ENCODE measurements at places on chromosomes 2 and 18.

- DNase-seq: no peak
Measured at GRCh38 chr18:71485611-71486010, 1058.5 kb downstream of the CBLN2 start.

- DNase-seq: no peak
Measured at GRCh38 chr2:95208106-95208505, 785 bp downstream of the ZNF892 start.

- no peak for DNase-seq
Measured at GRCh38 chr2:207813221-207813916, 43.7 kb upstream of the FZD5 start.

DNA sequence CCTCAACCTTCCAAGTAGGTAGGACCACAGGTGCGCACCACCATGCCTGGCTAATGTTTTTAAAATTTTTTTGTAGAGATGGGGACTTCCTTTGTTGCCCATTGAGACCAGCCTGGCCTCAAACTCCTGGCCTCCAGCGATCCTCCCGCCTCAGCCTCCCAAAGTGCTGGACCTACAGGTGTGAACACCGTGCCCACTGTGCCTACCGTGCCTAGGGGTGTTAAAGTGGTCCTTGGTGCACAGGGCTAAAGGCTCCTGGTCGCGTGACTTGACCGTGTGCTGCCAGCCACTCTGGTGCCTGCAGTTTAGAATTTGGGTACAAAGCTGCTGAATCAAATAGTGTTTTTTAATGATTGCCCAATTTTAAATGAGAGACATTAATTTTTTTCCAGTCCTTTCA, 51.0 kb upstream of the KCNG2 start:
- no peak for DNase-seq

DNA sequence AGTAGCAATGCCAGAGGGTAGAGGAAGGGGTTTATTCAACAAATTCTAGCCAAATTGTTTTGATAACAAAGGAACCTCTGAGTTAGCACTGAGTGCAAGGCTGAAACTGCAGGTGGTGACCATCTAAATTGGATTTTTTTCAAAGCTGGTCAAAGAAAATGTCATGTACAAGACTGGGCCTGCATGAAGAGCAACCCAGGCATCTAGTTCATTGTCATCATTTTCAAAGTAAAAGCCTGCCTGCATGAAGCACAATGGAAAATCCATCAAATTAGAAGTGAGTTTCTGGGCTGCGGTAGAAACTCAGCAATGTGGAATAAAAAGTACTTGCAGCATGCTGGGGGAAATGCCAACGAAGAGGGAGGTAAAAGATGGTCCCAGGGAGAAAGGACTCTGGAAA, 80.8 kb upstream of the PPP1CB start:
- no peak for DNase-seq

DNA sequence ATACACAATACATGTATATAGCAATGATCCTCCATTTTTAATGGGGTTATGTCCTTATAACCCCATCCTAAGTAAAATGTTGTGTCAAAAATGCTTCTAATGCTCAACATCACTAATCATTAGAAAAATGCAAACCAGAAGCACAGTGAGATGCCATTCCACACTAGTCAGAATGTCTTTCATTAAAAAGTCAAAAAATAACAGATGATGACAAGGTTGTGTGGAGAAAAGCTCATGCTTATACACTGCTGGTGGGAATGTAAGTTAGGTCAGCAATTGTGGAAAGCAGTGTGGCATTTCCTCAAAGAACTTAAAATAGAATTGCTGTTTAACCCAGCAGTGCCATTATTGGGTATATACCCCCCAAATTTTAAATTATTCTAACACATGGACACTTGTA, 654.9 kb upstream of the CNTNAP5 start:
- DNase-seq: no peak

GRCh38 chr2:120465012-120465700, 119.2 kb downstream of the INHBB start:
- DNase-seq: no peak

DNA sequence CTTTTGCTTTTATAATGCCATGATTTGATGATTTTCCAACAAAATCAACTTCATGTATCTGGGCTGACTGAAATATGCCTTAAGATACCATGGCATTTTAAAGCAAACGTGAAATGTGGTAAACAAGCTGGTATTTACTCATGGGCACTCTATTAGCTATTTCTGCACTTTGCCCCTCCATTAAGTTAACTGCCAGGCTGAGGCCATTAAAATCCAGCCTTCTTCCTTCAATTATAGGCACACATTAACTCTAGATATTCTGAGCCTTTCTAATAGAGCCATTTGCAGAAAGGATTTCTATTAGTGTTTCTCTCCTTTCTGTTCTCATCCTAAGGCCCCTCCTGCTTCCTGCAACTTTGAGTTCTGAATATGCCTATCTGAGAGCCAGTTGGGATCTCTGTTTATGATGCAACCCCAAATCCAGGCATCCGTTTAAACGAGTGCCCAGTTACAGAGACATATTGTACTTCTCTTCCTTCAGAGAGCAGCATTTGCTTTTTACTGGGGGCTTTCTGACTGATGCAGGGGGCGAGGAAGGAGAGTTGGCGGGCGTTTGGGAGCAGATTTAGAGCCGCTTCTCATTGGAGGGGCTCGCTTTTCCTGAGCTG, 1.6 kb upstream of the KCNJ3 start:
- DNase-seq: no peak

- DNase-seq: peak; percentile 94
Measured at GRCh38 chr18:2846636-2847316, at the start of gene EMILIN2. TSS of gene EMILIN2 (plus strand) at chr18:2847006. CDS start at chr18:2847189, 183 bp downstream.

DNA sequence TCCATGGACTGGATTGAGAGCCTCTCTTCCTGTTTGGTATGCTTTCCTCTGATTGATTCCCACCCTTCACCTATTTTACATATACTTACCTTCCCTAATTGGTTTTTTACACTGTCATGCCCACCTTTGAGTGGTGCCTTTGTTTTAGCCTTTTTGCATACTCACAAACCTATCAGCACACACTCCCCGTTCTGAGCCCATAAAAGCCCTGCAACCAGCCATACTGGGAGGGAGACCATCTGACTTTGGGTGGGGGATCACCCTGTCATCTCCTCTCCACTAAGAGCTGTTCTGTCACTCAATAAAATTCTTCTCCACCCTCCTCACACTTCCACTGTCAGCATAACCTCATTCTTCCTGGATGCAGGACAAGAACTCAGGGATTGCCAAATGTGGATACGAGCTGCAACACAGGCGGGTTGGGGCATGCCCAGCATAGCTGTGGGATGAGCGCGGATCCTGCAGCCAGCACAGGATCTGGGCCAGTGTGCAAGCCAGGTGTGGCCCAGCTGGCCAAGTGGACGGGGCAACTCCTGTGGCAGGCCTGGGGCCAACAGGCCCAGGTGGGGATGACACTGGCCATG, 9.4 kb upstream of the MOB1A start:
- DNase-seq: no peak

DNA sequence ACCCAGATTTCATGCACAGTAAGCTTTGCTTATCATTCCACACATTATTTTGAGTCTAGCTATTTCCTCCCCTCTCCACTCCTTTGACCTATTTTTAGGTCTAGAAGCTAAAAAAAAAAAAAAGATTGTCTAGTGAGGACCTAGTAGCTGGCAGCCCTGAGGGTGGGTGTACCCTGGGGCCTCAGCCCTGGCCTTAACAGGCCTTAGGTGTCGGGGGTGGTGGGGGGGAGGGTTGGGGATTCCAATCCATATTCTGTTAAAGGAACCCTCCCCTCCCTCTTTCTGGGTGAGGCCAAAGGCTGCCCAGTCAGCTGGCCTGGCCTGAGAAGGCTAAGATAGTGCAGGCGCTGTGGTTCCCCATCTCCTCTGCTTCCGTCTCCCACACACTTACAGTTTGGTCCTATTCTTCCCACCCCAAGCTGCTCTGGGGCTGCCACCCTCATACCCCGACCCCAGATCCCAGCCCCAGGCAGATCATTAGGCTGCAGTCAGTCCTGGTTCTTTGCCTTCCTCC, 65.5 kb upstream of the HK2 start:
- peak; percentile 45 for DNase-seq

GRCh38 chr2:42984081-42984480, 191.7 kb upstream of the HAAO start:
- DNase-seq: no peak

DNA sequence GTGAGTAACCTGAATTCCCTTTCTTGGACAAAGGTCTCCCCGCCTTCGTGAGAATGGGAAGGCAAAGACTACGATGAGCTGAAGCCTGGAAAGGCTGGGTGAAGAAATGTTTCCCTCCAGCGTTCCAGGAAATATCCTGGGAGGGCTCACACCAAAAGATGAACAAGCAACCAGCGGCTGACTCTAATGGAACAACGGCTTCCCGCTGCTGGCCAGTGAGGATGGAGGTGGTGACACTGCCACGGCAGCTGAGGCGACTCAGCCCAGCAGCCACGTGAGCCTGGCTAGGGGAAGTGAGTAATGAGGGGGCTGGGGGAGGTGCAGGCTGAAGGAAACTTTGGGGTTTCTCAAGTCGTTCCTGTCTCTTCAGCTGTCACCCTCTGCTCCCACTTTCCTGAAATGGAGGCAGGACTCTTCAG, 105.0 kb upstream of the SMAD7 start:
- DNase-seq: peak; percentile 98

DNA sequence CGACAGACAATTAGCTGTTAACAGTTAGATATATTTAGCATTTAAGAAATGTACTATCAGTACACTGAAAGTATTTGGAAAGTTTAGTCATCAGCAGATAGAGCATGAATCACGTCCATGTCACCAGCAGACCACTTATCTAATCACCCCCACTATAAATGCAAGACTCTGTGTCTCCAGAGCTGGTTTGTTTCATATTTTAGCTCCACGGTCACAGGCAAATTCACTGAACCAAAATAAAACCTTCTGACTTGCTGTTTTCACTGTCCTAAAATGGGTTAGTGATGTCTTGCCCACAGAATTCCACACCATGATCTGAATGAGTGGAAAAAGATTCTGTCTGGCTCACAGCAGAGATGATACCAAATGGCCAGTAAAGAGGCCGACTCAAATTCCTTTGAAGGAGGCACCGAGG, 64.9 kb downstream of the CDH2 start:
- no peak for DNase-seq

DNA sequence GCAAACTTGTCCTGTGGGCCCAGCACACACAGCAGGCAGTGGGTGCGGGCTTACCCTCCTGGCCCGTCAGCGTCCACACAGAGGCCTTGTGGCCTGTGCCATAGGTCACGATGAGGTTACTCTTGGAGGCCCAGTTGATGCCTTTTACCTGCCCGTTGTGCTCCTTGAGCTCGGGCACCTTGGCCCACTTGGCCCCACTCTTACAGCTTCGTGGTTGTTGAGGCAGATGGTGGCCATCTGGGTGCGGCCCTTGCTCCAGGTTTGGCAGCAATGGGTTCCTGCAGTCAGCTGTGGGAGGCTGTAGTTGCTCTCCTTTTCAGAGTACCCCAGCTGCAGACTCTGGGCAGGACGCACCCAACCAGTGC, 45.5 kb upstream of the PTH2R start:
- DNase-seq: no peak

DNA sequence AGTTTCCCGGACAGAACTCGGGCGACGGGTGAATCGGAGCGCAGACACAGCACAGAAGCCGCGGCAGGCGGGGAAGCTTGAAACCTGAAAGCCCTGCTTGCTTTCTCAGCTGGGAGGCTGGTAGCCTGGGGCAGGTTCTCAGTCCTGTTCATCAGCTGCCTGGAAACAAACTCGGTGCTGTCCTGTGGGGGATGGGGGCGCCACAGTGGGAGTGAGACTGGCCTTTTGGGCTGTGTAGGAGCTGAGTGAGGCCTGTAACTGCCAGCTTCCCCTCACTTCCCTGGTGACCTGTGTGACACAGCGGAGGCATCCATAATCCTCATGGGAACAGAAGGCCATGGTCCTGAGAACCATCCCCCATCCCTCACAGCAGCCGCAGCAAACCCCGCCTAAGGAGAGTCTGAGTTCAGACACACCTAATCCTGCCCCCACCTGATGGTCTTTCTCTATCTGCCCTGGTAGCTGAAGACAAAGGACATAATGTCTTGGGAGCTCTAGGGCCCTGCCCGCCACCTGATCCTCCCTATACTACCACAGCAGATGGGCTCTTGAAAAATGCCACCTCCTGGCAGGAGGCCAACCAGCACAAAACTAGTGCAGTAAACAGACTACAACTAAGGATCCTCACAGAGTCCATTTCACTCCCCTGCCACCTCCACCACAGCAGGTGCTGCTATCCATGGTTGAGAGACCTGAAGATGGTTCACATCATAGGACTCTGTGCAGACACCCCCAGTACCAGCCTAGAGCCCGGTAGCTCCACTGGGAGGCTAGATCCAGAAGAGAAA, 52.7 kb upstream of the LDLRAD4 start:
- DNase-seq: no peak

GRCh38 chr2:112095681-112096080, 40.6 kb downstream of the TMEM87B start:
- DNase-seq: no peak

- DNase-seq: no peak
Measured at GRCh38 chr2:111972955-111973565, 74.7 kb downstream of the MERTK start.

DNA sequence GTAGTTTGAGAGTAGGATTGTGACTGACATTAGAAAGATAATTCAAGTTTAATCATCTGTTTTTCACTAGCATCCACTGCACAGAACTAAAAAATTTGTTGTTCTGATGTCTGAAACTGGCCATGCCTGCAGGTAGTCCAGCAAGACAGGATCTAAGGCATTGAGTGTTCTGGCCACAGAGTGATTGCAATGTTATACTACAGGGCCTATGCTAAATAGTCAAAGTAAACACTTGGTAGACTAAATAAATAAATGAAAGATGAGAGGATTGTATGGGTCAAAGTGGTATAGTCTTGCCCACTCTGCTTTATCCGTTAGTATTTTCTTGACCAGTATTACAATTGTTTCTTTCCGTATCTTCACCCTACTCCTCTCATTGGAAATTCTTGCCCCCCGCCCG, 27.6 kb upstream of the FANCL start:
- DNase-seq: no peak

DNA sequence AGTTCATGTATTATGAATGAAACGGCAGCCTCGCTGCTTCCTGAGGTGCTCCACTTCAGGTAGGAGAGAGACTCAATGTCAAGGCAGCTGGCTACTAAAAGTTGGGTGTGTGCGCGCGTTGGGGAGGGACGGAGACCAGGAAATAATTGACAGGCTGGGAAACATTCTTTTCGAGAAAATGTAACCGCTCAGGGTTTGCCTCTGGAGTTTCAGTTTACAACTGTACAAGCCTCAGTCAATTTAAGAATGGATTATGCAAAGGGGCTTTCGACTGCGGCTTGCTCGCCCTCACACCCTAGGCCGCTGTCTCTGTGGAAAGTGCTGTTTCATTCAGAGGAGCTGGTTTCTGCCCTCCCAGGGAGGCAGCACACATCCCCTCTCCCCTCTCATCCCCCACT, 4.4 kb upstream of the SPRED2 start:
- peak; percentile 26 for DNase-seq

GRCh38 chr18:70390371-70391090, 101.7 kb downstream of the SOCS6 start:
- no peak for DNase-seq

GRCh38 chr2:9473985-9474360, 378 bp upstream of the IAH1 start:
- peak; percentile 50 for DNase-seq

- no peak for DNase-seq
Measured at GRCh38 chr2:62857139-62857931, 151.8 kb downstream of the EHBP1 start.

Measured in inflammatory macrophage treated with lipopolysaccharide for 1 hour (primary cell).